Neural crest cell (in vitro differentiated cells): ENCODE measurements at places on chromosomes 6 and 20. TPM values are rescaled to one million over a fixed set of nuclear protein-coding genes. Genes with fewer than 3 reads are reported as not detected.

GRCh38 chr6:153804755-153805330 is 234.2 kb upstream of the OPRM1 start:
- no peak for DNase-seq

GRCh38 chr6:10682355-10682988 is 11.9 kb downstream of the C6orf52 start:
- no peak for DNase-seq

DNA sequence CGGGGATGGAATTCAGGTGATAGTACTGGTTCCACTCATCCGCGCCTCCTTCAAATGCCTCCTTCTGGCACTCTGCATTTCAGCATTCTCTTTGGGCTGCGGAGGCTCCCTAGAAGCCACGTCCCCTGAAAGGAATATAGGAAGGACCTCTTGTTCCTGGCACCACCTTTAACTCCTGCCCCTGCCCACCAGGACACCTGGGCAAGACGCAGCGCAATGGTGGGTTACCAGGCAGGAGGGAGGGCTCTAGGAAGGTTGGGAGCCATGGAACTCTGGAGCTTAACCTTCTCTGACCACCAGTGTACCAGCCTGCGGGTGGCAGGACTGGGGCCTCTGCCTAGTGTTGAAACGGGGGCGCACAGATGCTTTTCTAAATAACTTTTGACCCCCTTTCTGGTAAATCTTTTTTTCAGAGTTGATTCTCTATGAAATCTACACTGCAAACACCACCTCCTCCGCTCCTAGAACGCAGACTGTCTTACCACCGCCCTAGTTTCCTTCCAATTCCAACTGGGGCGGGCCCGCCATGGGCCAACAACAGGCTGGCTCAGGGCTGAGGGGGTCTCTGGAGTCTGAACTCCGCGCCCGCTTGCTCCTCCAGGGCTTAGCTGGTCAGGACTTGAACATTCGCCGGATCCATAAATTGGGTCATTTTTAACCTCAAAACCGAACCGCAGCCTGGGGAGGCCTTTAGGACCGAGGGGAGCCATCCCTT is 871 bp upstream of the SYNDIG1 start:
- DNase-seq: no peak

GRCh38 chr20:46991168-46991567 is 96.5 kb downstream of the EYA2 start:
- no peak for DNase-seq

DNA sequence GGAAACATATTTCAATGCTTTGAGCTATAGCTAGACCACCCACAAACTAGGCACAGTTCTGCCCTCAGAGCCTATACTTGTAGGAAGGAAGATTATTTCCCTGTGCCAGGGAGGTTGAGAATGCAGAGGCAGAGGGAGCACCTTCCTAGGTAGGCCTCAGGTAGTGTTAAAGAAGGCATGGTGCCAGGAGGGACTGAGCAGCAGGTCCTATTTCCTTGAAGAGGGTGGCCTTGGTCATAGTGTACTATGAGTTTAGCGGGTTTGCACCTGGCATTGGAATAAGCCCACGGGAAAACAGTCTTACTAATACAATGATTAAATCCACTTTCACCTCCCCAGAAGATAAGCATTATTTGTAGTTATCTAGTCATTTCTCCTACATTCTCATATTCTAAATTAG is 375.4 kb downstream of the CDKAL1 start:
- no peak for DNase-seq

GRCh38 chr6:111862741-111863140 is 10.5 kb downstream of the FYN start:
- DNase-seq: no peak

DNA sequence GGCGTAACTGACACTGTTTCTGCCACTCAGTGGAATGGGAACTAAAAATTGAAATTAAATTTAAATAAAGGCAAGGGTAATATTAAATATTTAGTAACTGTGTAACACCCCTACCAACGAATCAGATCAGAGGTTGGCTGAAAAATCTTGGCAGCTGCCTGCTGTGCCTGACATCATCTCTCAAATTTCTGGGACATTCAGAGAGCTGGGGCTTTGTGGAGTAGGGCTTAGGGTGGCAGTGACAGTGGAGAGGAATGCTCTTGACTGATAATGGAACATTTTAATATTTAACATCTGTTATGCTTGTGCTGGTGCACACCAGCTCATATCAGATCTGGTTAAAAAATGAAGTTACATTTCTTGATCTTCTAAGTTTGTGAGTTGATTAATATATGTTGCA is 62.2 kb downstream of the RFPL4B start:
- no peak for DNase-seq

The HLA-DOB gene
- total RNA-seq: 0.28 TPM in 1 of 2 replicates, not detected in the other

- no peak for DNase-seq
Observed at GRCh38 chr6:26223228-26223627, 136.0 kb downstream of the HFE start.

DNA sequence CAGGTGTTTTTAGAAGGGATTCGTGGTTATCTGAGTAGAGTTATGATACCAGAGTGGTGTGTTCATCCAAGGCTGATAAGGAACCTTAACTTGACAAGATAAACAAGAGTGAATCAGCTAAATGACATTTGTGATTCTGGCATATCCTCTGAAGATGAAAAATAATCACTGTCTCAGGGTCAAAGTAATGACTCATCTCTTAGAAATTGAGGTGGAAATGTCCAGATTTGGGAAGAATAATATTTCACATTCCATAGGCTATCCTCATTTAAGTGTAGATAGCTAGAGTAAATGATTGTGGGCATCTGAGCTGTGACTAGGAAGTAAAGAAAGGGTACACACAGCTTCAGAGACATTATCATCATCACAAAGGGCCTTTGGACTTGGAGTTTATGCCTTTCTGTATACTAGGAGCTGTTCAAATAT is 255.7 kb downstream of the GJA1 start:
- DNase-seq: no peak

DNA sequence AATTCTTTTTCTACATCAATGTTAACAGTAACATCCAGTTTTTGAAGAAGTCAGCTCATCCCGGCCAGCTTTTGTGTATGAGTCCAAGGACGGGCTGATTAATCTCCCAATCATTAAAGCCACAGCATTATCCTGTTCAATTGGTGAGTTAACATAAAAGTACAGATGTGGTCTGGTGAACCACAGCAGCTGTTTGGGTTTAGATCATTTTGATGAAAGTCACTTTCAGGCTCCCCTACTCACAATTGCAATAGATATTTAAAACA is 69.0 kb upstream of the NFATC2 start:
- no peak for DNase-seq

- DNase-seq: no peak
Observed at GRCh38 chr20:38671186-38671585, 53.1 kb upstream of the SLC32A1 start.

DNA sequence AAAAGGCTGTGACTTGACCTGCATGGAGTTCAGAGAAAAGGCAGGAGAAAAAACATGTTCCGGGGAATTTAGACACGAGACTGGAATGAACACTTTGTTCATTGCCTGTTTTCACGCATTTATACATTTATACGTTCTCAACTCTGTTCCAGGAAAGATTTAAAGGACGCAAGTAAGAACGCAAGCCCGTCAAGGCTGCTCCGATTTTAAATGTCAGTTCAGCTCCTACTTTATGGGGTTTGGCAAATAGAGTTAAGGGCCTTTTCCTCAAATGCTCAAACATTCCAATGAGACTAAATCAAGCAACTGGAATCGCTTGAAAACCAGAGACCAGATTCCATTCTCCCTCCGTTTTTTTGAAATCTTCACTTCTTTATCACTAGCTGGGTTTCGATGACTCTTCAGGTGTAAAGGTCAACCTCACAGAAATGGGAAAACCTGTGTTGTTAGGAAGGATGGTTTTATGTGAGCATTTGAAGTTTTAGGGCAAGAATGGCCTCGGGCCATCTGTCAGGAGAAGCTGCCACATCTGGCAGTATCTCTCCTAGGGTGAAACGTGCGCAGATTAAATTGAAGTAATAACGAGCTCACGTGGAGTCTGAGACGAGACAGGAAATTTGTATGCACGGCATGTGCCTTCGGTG is 24.9 kb downstream of the TTLL2 start:
- no peak for DNase-seq

- no peak for DNase-seq
Observed at GRCh38 chr20:227439-228105, 514 bp downstream of the DEFB129 start.

- no peak for DNase-seq
Observed at GRCh38 chr6:126307849-126308248, 32.1 kb upstream of the CENPW start.

DNA sequence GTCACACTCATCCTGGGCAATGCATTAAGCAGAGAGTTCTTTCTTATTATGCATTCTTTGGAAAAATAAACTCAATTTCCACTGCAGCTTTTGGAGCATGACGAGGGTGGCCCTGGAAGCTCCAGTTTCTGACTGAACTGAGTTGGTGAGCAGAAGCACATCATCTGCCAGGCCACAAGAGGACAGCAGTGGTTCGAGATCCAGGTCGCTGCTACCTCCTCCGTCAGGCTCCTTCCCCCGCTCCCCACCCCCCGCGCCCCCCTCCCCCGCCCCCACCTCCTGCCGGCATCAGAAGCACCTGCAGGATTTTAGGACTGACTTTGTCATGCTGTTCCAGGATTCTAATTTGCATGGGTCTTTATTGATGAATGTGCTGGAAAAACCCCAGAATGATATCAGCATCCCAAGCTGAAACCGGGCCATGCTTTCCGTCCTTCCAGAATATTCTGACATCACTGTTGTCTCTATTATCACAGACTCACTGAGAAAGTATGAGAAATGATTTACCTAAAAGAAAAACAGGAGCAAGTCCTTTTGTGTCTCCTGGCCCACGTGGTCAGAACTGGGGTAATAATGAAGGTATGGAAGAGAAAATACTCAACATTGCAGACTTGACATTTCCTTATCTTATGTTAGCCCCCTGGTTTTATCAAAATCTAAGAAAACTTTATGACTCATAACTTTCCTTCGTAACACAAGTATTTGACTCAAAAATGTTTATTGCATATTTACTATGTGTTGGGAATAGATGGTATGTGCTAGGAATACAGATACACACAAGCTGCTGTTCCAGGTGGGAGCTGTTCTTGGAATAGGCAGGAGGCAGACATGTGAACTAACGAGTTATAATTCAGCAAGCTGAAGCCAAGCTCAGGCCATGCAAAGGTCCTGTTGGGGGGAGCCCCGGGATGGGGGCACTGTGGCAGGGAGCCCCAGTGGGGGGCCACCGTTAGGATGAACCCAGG is 220.2 kb upstream of the EXOC2 start:
- no peak for DNase-seq

GRCh38 chr6:73631849-73632248 is 21.9 kb downstream of the SLC17A5 start:
- no peak for DNase-seq

The PRDM13 gene
- total RNA-seq: 0.09 and 0.14 TPM in 2 replicates

DNA sequence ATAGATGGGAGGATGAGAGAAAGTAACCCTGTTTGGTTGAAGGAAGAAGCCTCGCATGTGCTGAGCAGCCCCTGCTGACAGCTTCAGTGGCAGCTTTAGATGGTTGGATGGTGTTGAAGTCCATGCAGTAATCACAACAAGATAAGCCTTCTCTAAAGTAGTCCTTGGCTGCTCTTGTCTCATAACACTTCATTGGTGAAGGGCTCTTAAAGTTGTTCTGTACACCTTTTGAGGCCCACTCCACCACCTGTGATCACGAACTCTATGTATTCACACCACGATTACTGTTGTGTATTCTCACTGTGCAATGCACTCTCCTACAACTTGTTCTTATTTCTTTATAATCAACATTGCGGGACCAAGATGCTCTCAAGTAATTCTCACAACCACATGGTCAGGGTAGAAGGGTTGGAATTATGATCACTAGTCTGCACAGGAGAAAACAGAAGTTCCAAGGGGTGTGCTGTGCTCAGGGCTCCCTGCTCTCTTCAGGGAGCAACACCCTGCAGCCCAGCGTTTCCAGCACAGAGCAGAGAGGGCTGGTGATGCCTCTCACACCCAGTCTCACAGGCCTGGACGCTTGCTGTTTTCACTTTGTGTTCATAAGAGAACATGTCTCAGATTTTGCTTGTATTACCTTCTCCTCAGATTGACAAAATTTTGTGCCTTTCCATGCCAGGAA is 294.4 kb downstream of the SMOC2 start:
- DNase-seq: no peak

The NSFL1C gene
- total RNA-seq: 93.9 and 97.7 TPM in 2 replicates

DNA sequence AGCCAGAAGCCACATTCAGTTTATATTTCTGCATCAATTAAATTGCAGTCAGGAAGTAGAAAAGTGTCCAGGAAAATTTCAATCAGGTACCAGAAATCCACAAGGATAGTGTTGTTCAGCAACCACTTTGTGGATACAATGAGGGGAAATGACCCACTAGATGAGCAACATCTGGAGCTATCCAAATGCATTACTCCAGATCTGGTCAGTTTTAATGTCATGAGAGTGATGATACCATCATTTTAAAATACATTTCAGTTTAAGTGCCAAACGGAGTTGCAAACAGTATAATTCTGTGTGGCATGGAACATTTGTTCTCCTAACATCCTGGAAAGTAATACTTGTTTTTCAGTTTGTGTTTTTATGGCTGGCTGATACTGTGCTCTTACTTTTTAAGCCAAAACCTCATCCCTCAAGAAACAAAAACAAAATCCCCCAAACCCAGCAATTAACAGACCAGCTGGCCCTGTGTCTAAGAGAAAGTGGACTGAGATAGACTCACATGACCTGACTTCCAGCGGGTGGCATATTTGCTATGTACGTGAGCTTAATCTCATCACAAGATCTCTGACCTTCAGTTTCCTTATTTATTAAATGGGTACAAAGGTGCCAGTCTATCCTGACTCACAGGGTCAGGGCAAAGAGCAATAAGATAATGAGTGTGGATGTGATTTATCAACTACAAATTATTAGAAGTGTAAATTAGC is 58.8 kb upstream of the CNKSR3 start:
- DNase-seq: no peak

- DNase-seq: peak; percentile 73
Observed at GRCh38 chr6:7140631-7141378, 33.0 kb downstream of the RREB1 start.

The LPA gene
- total RNA-seq: 0.43 and 0.65 TPM in 2 replicates

GRCh38 chr6:404685-405423 is 13.3 kb downstream of the IRF4 start:
- no peak for DNase-seq

The RSPH9 gene
- total RNA-seq: 0.57 and 0.63 TPM in 2 replicates

GRCh38 chr20:18404172-18404571 is 62.7 kb downstream of the DZANK1 start:
- no peak for DNase-seq

The C4B gene
- 5.3 and 6.7 TPM in 2 replicates for total RNA-seq

The PRSS16 gene
- total RNA-seq: 0.57 and 0.63 TPM in 2 replicates
